ENCODE measurements at places on chromosomes 16 and 17.
A peak's percentile ranks its signal among the peaks of the same experiment; 100 is the strongest.

- DNase-seq = no peak
Measured at GRCh38 chr17:1759529-1759928, 2.3 kb upstream of the SERPINF1 start.

DNA sequence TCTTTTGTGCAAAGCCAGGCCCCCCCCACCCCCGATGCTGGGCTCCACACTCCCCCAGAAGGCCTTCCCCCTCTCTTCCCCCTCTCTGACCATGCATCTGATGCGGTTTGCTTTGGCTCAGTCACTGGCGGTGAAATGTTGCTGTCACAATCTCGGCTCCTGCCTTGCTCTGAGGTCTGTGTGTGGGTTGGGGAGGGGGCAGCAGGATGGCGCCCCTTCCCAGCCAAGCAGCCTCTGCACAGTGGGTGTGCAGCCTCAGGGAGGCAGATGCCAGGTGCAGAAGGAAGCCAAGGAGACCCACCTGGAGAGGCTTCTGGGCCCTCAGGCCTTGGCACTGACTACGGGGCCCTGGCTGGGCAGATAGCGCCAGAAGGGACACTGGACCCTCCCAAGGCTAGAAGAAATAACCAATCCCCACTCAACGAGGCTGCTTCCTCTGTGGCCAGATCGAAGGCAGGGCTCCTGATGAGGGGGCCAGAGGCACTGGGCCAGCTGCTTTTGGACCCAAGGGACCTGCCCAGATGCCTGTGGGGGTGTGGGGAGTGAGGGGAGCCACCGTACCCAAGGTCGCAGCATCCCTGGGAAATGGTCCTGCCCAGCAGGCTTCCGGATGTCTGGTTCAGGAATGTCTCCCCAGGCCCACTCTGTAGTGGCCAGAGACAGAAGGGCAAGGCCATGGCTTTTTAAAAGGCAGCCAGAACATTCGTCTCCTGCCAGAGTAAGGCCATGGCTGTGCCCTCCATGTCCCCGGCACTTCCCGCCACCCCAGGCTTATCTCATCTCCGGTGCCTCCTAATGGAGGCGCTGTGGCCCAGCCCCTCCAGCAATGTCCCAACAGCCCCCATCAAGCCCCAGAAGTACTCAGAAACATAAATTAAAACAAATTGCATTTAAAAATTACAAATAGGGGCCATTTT is 43.4 kb upstream of the SLC38A10 start:
- no peak for DNase-seq

GRCh38 chr16:50093607-50094539 is 28.1 kb downstream of the HEATR3 start:
- no peak for DNase-seq

DNA sequence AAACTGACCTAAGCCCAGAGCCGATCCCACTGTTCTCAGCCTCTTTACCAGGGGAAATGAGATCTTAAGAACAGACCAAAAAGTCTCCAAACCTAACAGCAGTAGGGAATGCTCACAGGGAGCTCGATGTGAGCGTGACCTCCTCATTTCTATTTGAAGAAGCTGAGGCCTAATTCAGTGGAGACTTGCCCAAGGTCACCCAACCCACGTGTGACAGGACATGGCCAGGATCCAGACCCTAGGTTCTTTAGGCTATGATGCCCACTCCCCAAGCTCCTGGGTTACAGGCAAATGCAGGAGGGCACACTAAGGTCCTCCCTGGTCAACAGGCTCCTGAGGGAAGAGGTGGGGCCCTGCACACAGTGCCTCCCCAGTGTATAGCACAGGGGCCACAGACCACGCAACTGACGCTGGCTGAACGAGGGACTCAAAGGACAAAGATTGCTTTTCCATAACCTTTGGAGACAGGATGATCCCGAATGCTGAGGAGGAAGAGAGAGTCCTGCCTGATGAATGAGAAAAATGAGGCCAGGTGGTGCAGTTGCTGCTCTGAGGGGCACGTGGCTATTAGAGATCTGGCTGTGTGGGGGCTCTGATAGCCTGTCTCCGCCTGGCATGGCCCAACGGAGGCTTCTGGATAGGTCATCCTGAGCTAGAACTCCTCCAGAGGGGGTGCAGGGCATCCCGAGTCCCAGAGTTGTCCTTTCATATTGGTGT is 24.0 kb downstream of the MAP3K14 start:
- DNase-seq = no peak

- DNase-seq = peak; percentile 35
Measured at GRCh38 chr17:34413443-34414119, 50.5 kb upstream of the CCL1 start.

DNA sequence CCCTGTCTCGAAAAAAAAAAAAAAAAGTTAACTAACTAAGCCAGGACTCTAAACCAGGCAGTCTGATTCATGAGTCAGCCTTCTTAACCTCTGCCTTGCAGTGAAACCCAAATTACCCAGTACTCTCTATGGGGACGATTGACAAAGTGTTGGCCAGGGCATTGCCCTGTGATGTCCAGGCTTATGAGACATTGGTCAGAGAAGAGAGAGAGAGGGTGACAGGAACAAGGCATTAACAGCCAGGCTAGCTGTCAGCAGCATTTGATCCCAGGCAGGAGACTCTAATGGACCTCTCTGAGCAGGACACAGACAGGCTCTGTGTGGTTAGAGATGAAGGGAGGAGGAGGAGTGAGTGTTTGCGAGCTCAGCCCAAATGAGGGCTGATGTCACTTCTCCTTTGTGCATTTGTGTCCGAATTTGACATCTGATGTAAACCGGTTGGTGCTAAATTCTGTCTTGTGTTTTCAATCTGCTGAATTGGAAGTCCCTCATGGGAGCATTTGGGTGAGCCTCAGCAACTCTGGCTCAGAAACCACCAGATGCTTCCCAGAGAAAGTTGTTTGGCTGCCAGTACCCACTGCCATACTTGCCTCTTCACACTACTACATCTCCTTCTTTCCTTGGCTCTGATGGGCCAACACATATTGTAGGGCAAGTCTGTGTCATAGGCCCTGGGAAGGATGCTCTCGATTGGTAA is 4.3 kb upstream of the MYL4 start:
- DNase-seq = no peak

- DNase-seq = no peak
Measured at GRCh38 chr16:85722128-85722893, 28.6 kb downstream of the C16orf74 start.

- peak; percentile 53 for DNase-seq
Measured at GRCh38 chr17:64213995-64214811, 48.9 kb downstream of the TEX2 start.

DNA sequence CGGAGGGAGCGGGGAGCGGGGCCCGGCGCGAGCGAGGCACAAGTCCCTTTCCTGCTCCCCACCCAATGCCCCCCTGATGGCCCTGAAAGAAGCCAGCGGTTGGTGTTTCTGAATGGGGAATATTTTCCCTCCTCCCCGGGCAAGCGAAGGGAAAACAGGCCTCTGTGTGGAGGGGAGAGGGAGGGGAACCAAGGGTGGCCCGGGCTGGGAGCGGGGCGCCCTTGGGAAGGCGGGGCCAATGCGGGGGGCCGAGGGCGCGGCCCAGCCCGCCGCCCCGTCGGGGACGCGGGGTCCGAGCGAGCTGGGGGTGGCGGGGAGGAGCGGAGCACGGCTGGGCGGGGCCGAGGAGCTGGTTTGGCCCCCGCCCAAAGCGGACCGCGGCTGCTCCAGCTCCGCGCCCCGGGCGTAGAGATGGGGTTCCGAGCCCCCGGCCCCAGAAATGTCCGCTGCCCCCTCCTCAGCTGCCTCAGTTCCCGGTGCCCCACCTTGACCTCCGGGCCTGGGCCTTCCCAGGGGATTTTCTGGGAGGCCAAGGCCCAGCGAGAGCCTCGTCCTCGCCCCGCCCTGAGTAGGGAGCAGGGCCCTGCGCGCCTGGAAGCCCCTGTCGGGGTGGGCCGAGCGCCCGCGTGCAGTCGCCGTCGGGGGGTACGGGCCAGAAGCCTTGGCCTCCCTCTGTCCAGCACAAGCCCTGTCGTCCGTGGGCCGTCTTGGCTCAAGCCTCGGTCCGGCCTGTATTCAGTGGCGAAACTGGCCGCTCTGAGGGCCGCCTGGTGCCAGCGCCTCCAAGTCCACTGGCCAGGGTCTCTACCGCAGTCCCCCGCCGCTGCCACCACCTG is 3.9 kb upstream of the HEXIM1 start:
- DNase-seq = no peak

DNA sequence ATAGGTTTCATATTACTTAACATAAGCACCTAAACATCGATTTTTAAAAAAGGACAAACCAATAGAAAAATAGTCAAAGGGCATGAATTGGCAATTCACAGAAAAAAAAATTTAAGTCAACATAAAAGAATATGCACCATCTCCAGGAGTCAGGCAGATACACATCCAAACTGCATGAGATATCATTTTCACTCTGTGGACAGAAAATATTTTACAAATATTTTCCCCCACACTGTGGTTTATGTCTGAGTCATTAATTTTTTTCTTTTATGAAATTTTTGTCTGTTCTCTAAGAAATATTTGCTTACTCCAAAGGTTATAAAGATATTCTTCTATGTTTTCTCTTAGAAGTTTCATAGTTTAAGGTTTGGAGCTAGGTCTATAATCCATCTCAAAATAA is 74.4 kb upstream of the DNAH17 start:
- DNase-seq = no peak

DNA sequence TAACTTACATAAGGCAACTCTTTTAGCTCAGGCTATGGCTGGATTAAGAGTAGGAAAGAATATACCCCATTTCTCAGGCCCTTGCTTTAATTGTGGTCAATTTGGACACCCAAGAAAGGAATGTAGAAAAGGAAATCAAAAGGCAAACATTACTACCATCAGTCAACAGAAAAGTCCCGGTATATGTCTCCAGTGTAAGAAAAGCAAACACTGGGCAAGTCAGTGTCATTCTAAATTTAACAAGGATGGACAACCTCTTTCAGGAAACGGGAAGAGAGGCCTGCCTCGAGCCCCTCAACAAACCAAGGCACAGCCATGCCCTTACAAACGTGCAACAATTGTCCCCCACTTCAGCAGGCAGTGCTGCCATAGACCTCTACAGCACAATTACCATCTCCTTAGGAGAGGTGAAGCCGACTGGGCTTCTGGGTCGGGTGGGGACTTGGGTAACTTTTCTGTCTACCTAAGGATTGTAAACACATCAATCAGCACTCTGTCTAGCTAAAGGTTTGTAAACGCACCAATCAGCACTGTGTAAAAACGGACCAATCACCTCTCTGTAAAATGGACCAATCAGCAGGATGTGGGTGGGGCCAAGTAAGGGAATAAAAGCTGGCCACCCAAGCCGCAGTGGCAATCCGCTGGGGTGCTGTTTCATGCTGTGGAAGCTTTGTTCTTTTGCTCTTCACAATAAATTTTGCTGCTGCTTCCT is 12.4 kb downstream of the MRPL58 start:
- no peak for DNase-seq

DNA sequence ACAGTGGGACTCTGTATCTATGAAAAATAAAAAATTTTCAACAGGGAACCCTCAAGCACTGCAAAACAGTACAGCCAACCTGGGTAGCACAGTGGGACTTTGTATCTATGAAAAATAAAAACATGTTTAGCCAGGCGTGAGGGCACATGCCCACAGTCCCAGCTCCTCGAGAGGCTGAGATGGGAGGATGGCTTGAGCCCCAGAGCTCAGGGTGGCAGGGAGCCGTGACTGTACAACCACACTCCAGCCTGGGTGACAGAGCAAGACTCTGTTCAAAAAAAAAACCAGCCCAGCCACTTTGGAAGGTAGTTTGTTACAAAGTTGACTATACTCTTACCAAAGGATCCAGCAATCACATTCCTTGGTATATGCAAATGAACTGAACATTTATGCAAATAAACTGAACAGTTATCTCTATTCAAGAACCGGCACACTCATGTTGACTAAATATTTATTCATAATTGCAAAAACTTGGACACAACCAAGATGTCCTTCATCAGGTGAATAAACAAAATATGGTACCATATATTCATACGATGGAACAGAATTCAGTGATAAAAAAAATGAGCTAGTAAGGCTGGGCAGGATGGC is 5.2 kb downstream of the RPH3AL start:
- DNase-seq = no peak

DNA sequence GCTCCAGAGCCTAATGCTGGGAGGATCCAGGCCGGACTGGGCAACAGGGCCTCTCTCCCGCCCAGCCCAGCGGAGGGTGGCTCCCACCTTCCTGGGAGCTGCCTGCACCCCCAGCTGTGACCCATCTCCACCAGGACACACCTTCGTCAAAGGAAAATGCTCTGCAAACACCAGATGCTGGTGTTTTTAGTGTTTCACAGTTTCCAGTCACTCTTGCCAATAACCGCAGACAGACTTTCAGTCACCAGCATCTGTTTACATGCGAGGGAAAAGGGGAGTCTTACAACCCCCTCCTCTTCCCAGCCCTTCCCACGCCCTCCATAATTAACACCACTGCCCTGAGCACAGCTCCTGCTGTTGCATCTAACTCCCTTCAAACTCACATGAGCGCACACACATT is 25.3 kb downstream of the KLHDC4 start:
- no peak for DNase-seq

- DNase-seq = peak; percentile 88
Measured at GRCh38 chr17:45894022-45894784, at the start of gene MAPT. Gene MAPT (plus strand): TSS chr17:45894554. CDS start chr17:45962338, 67,784 bp downstream.

DNA sequence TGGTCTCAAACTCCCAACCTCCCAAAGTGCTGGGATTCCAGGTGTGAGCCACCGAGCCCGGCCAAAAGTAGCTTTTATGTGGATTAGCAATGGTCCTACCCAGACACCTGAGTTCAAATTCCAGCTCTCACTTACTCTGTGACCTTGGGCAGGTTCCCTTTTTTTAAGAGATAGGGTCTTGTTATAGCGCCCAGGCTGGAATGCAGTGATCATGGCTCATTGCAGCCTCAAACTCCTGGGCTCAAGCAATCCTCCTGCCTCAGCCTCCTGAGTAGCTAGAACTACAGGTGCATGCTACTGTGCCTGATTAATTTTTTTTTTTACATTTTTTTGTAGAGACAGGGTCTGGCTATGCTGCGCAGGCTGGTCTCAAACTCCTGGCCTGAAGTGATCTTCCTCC is 16.6 kb downstream of the HDAC5 start:
- DNase-seq = no peak

GRCh38 chr16:9192746-9193145 is 101.3 kb downstream of the HAPSTR1 start:
- no peak for DNase-seq

GRCh38 chr17:17204041-17204591 is 2.0 kb downstream of the PLD6 start:
- DNase-seq = no peak

- peak; percentile 87 for DNase-seq
Measured at GRCh38 chr17:50345432-50346312, at the start of gene XYLT2. Gene XYLT2 (plus strand): TSS chr17:50346126. CDS start chr17:50346141, 15 bp downstream.

DNA sequence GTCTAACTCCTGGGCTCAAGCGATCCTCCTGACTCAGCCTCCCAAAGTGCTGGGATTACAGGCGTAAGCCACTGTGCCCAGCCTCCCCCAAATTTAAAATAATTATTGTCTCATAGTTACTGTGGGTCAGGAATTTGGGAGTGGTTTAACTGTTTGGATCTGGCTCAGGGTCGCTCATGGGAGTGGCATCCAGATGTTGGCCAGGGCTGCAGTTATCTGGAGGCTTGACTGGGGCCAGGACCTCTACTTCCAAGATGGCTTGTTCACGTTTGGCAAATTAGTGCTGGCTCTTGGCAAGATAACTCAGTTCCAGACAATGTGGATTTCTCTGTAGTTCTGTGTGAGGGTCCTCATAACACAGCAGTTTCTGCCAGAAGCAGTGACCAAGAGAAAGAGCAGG is 8.0 kb downstream of the TEN1 start:
- DNase-seq = no peak
